Stimulated activated CD8-positive, alpha-beta memory T cell treated with anti-CD3 and anti-CD28 coated beads, Interleukin-4, amount 100 ng/mL, for 1 hour (primary cell): ENCODE measurements at places on chromosomes 12 and 14.
A peak's percentile ranks its signal among the peaks of the same experiment; 100 is the strongest.

DNA sequence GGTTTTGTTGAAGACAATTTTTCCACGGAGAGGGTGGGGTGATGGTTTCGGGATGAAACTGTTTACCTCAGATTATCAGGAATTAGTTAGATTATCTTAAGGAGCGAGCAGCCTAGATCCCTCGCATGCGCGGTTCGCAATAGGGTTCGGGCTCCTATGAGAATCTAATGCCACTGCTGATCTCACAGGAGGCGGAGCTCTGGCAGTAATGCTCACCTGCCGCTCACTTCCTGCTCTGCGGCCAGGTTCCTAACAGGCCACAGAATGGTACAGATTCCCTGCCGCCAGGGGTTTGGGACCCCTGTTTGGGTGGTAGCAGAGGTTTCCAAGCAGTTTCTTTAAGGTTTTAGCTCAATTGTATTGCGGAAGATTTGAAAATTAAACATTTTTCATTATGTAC, 439.8 kb upstream of the OR4E1 start:
- DNase-seq: no peak

- DNase-seq: peak; percentile 20
Observed at GRCh38 chr12:1605129-1606020, 11.0 kb upstream of the FBXL14 start.

DNA sequence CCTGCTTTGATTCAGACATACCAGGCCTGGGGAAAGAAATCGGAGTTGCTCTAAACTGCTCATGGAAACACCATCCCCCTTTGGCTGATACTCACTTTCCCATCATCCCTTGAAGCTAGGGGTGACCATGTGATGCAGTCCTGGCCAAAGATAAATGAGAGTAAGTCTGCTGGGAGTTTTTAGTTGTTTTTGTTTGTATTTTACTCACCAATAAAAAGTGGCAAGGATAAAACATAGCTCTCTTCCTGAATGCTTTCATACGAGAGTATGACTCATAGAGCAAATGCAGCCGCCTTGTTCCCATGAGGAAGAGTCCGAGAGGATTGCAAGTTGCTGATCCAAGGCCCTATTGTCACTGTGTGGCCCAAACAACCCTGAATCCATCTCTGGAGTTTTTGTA, 126.4 kb upstream of the TMEM132C start:
- DNase-seq: no peak

DNA sequence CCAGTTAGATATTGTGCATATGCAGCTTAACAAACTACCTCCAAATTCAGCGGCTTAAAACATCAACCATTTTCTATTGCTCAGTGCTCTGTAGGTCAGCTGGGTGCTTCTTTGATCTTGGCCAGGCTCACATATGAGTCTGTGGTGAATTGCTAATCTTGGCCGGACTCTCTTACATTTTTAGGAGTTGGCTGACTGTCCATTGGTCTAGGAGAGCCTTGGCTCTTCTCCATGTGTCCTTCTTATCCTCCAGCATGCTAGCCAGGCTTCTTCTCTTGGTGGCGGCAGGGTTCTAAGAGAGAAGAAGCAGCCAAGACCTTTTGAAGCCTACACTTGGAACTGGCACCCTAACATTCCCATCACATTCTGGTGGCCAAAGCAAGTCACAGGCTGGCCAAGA, 174.3 kb upstream of the PWP1 start:
- no peak for DNase-seq

- DNase-seq: no peak
Observed at GRCh38 chr14:31154956-31155355, 52.6 kb downstream of the HECTD1 start.

- no peak for DNase-seq
Observed at GRCh38 chr12:83378186-83378727, 691.6 kb downstream of the TMTC2 start.

GRCh38 chr14:93511001-93511400, 80.3 kb downstream of the UNC79 start:
- no peak for DNase-seq

GRCh38 chr12:89236237-89236636, 116.1 kb downstream of the DUSP6 start:
- DNase-seq: no peak
